ENCODE measurements at places on chromosomes 1 and 21.

DNA sequence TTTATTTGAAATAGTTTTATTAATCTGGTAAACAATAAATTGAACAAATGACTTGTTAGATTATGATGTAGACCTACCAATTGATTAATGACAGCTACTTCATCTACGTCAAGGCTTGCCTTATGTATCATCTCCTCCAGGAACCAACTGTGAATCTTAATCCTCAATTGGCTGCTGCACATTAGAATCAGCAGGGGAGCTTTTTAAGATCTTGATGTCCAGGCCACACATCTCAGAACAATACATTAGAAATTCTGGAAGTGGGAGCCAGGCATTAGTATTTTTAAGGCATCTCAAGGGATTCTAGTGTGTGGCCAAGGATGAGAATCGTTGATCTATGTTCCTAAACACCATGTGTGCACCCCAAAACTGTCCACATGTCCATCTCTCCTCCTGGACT, 52.0 kb upstream of the LYPLAL1 start:
- DNase-seq: no peak

GRCh38 chr1:36955016-36955415, 79.3 kb downstream of the GRIK3 start:
- DNase-seq: no peak

DNA sequence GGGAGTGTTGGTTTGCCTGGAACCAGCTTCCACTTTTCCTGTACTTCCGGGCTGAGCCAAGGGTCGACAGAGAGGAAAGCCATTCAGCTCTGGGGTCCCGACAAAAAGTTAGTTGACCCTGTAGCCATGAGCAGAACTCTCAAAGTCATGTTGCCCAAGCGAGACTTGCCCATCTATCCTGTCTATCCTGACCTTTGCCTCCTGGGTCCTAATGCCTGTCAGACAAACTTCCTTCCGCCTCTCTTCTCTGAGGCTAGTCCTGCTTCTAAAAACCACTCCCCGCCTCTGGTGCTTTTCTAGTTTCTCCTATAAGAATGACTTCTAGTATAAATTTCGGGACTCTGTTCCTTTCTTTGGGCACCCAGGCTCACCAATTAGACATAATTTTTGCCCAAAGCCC, 7.7 kb upstream of the PCP4L1 start:
- no peak for DNase-seq

DNA sequence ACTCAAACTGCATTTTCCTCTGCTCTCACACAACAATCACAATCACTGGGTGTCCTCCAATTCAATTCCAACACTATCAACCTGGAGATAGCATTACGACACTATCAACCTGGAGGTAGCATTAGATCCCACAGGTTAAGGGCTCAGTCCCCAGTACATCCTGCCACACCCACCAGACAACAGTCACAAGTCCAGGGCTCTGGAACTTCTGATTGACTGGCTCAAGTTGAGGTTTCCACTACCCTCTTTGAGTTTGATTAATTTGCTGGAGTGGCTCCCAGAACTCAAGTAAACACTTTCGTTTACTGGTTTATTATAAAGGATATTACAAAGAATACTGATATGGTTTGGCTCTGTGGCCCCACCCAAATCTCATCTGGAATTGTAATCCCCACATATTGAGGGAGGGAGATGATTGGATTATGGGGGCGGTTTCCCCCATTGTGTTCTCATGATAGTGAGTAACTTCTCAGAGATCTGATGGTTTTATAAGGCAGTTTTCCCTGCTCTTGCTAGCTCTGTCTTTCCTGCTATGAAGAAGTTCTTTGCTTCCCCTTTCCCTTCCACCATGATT, 49.6 kb upstream of the ARHGAP29 start:
- DNase-seq: no peak

DNA sequence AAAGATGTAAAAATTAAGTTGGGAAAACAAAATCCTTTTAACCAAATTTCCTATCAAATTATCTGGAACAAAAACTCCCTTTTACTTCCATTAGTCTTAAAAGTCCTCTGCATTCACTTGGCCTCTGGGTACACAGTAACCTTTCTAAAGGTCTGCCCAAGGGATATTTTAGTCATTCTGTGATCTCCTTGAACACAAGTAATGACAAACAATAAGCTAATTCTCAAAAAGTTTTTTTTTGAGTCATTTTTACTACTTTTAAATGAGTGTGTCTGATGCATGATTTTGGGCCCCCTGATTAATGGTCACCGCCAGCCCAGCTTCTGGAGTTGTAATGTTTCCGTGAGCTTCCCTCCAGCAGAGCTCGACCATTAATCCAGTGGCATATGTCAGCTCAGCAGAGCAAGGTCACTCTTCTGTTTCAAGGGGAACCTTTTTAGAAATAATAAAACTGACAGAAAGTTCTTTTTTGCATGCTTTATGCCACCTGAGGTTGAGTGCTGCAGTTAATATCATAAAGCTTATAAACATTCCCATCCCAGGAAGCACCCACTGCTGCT, 14.3 kb downstream of the SAMSN1 start:
- DNase-seq: no peak

Data from fibroblast of lung (primary cell).